CD4-positive, alpha-beta T cell treated with Interleukin-17A for 4 hours (primary cell): ENCODE measurements at places on chromosomes 7 and 10.

DNA sequence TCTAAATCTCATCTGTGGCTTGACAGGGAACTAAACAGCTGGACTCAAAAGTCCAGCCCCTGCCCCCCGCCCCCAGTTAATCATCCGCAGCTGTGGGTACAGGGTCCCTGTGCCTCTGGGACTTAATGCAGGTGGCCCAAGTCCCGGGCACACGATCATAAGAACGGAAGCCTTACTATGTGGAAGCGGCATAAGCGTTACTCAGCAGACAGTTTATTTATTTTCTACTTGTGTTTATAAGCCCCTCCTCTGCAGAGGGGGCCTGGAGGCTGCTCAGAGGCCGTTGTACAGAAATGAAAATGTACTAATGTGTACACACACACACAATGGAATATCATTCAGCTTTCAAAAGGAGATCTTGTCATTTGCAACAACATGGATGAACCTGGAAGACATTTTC, 158.0 kb upstream of the TNS3 start:
- no peak for DNase-seq

- no peak for DNase-seq
These were observed 22.0 kb downstream of the PRTFDC1 start for GRCh38 chr10:24930427-24930826.

- no peak for DNase-seq
These were observed 16.2 kb downstream of the OPTN start for GRCh38 chr10:13115832-13116803.

DNA sequence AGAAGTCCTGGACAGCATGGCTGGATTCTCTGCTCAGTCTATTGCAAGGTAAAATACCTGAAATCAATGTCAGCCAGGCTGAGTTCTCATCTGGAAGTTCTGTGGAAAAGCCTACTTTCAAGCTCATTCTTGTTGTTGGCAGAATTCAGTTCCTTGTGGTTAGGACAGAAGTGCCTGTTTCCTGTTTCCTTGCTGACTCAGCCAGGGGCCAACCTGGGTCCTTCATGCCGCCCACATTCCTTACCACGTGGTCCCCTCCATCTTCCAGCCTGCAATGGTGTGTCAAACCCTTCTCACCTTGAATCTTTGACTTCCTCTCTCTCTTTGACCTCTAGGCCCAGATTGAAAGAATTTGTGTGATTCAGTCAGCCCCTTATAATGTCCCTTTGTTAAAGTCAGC, 197.1 kb upstream of the STK17A start:
- DNase-seq, result no peak

DNA sequence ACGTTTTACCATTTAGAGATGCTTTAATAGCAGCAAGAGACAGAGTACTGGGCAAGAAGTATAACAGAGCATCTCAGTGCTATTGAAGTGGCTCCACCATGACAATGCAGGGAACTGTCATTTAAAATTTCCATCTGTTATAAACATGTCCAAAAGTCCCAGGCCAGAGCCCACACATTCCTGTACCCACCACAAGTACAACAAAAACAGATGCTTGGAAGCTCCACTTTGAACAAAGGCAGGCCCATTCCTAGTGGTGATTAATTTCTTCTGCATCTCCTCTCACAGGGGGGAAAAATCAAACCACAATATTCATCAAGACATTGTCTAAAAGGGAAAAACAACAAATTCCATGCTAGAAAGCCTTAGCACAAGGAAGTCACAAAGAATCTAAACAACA, 627.9 kb downstream of the PARD3 start:
- no peak for DNase-seq
